Activated CD4-positive, alpha-beta T cell treated with anti-CD3 and anti-CD28 coated beads, Interleukin-2, amount 50 U/mL, for 48 hours (primary cell): ENCODE measurements at places on chromosomes 6 and 20.

DNA sequence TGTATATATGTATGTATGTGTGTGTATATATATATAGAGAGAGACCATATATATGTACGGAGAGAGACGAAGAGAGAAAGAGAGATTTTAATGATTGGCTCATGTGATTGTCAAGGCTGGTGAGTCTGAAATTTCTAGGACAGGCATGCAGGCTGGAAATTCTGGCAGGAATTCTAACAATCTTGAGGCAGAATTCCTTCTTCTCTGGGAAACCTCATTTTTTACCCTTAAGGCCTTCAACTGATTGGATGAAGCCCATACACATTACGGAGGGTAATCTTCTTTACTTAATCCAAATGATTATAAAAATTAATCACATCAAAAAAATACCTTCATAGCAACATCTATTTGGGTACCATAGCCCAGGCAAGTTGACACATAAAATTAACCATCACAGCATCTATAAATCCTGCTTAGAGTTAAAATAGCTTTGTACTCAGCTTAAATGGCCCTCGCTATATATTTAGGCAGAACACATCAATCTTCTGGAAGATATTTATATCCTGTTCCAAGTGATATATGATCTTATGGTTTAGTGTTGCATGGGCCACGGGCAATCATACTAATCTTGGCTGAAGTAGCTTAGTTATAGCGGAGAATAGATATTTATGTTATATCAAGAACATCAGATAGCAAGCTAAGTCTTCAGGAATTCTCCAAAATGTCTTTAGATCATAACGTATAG lies 36.6 kb downstream of the ABRACL start:
- DNase-seq = no peak

DNA sequence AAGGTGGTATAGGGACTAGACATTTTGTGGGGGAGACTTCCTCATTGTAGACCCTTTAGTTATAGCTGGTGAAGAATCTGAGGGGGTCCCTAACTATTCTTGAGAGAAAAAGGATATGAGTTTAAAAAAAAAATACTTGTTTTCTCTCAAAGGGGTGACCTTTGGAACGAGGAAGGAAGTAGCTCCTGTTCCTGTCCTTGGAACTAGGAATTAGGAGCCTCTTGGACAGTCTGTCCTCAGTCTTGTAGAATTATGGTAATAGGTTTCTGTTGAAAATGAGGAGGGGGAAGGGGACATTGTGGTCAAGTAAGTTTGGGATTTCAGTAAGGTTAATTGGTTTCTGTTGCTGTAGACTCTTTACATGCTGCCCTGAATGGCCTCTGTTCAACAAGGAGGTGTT lies 56.5 kb downstream of the PLEKHG1 start:
- DNase-seq = no peak

DNA sequence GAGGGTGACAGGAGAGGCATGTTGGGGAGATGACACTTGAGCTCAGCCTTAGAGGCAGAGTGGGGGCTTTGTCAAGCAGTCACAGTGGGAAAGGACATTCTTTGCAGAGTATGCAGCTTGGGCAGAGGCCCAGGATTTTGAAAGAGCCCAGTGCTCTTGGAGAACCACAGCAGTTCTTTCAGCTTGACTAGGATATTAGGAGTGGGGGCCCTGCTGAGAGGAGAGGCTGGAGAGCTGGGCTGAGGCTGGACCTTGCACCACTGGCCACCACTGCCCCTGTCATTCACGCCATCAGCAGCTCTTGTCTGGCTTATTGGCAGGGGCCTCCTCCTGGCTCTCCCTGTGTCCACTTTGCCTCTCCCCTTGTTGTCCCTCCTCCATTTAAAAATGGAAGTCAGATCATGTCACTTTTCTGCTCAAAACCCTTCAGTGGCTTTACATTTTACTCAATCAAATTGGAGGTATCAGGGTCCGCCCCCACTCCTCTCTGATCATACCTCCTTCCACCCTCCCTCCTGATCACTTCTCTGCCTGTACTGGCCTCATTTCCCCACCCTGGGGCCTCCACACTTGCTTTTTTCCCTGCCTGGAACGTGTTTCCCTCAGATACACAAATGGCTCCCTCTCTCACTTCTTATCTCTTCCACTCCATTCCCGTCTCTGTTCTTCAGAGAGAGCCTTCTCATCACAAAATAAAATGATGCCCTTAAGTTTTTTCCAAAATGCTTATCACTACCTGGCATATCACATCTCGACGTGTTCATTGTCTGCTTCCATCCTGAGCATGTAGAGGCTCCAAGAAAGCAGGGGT lies 10.5 kb downstream of the MANBAL start:
- no peak for DNase-seq

GRCh38 chr6:142929751-142930358 lies 15.1 kb downstream of the HIVEP2 start:
- DNase-seq = no peak

DNA sequence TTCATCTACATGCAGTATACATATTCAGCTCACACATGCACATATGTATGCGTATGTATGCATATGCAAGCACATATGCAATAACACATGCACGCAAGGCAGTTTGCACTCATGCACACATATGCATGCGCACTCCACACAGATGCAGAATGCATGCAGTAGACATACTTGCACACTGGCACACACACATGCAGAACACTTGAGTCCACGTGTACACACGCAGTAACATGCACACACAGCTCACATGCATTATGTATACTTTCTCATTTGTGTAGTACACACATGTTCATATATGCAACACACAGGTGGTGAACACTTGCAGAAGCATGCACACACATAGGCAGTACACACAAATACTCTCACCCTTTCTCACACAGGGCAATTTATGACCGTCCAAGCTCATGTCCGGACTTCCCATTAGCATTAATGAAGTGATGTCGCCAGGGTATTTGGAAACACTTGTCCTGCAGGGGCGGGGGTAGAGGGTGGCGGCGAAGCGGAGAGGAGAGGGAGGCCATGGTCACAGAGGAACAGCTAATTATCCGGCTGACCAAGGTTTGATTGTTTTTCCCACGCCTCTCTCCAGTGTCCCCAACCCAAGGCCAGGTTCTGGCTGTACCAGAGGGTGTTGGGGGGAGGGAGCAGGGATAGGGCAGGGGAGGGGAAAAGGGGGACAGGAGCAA lies 91.3 kb downstream of the VEGFA start:
- no peak for DNase-seq

DNA sequence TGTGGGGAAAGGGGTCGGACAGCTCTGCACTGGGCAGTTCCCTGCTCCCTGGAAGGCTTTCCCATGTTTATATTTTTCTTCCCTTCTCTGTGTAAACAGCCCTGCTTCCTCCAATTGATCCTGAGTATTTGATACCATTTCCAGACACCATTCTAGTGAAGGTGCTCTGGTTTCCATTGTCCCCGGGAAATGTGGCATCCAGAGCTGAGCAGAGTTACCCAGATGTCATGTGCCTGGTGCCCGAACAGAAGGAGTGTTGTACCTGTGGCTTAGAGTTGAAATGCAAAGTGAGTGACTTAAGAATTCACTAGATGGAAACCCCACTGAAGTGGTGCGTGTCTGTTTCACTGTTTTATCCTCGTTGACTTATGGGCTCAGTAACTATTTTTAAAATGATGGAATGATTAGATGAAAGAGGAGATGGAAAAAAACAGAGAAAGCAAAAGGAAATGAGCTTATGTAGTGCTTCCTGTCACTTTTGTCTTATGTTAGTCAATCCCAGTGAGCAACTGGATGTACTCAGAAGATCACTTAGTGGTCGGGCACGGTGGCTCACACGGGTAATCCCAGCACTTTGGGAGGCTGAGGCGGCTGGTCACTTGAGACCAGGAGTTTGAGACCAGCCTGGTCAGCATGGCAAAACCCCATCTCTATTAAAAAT lies 83.8 kb downstream of the SASH1 start:
- DNase-seq = no peak

DNA sequence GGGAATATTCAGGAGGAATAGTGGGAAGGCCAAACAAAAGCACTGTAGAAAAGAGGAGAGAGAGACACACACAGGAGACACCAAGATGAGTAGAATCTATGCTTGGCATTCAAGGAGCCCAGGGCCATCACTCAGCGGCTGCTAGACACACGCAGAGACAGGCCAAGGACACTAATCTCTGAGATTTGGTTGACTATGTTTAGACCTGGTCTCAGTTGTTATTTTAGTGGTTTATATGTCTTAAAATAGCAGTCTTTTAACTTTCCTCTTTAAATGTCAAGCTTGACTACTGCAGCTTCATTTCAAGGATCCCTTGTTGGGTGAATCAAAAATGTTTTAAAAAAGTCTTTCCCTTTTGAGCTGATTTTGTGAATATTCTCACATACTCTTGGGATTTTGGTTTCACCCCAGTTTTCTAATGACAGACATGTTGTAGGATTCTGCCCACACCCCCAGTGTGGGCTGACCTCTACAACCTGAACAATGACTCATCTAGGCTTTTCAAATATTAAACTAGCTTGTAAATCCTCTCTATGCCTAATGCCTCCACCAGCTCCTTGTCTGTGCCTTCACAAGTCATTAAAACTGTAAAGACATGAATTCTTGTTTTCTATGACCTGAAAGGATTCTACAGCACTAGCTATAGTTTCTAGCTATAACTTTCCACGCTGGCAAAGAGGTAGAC lies 142.7 kb upstream of the EXOC2 start:
- DNase-seq = no peak

GRCh38 chr6:33828452-33828763 lies 24.6 kb upstream of the MLN start:
- DNase-seq = no peak

DNA sequence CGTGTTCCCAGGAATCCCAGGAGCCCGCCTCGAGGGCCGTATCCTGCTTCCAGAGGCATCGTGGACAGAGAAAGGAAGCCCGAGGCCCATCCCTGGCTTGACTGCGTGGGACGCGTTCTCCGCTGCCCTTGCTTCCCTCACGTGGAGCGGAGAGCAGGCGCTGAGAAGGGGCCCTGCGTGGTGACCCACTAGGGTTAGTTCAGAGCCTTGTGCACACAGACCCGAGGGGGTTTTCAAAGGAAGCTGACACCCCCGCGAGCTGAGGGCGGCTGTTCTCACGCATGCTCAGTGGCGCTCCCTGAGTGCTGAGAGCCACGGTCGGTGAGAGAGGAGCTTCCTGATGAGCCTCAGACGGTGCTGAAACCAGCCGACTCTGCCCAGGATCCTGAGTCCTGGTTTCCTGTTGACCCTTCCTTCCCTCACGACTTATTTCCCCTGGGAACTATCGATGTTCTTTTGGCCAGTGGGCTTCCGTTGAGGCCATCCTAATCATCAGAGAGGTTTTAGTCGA lies 28.9 kb upstream of the CCR6 start:
- peak; percentile 68 for DNase-seq

DNA sequence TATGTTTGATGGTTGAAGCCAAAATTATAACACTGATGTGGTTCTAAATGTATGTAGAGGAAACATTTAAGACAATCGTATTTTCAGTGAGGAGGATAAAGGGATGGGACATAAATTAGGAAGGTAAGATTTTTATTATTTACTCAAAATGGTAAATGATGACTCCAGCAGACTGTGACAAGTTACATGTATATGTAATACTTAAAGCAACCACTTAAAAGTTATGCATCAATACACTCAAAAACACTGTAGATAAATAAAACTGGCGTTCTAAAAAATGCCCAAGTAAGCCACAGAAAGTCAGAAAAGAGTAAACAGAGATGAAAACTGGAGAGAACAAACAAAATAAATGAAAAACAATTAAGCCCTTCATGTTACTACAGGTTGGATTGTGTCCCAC lies 18.7 kb downstream of the HLA-DMB start:
- DNase-seq = no peak

GRCh38 chr6:16237242-16237641 lies 1.1 kb upstream of the GMPR start:
- DNase-seq = no peak

DNA sequence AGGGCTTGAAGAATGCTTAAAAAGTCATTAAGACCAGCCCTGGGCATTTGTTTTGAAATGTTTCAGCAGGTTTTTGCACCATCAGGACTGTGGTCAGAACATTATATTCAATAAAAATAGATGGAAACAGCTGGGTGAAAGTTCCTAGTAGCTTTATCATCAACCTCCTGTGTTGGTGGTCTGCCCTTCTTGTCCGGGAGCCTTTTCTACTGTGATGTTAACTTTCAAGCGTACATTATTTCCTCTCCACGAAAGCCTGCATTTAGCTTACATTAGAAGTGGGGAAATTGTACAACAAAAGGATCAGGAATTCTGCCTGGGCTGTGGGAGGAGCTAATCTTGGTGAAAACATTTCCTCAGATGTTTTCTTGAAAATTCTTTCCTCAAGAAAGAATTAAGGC lies 71.1 kb downstream of the LAMA4 start:
- DNase-seq = no peak

GRCh38 chr6:113347436-113347835 lies 509.7 kb upstream of the MARCKS start:
- DNase-seq = no peak

- DNase-seq = no peak
Observed at GRCh38 chr6:13733178-13733887, 21.7 kb upstream of the RANBP9 start.

DNA sequence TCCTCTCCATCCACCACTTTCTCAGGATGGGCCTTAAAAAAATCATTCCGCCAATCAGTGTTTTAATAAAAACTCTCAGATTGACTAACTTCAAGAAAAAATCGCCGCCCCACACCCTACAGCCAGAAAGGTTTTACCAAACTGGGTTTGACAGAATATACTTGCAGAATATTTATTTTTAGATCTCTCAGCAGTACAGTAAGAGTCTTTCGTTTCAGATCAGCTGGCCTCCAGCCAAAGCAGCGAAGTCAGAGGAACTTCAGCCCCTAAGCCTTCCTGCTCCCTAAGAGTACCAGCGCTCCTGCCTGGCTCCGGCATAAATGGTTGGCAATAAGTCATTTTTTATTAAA lies 24.7 kb downstream of the TBC1D7 start:
- DNase-seq = peak; percentile 52

DNA sequence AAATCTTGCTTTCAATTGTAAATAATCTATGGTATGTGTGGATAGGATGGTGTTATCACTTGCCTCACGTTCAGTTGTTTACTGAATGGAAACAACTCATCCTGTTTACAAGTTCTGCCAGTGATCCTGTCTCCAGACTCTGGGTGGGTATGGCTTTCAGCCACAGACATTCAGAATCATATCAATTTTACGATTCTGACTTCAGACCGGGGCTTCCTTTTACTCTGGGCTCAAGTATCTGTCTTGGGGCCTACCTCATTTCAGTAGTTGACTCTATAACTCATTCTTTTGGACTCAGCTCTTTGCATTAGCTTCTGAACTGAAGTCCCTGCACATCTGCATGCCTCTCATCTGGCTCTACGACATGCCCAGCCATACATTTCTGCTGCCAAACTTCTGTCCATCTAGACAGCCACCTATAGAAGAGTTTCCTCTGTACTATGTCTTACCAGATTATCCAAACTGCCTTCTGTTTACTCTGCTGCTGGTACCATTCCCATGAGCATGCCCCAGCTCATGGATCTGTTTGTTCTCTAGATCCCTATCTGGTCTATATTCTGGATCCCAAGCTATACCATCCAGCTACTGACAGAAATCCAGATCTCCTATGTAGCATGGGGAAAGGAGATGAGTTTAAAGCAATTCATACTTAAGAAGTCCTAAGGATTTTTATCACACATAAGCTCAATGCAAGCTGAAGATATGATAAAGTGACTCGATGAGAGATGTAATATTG lies 34.3 kb downstream of the FYN start:
- DNase-seq = peak; percentile 47
